Stimulated activated CD4-positive, alpha-beta T cell treated with anti-CD3 and anti-CD28 coated beads, Interleukin-15, amount 100 ng/mL, for 48 hours (primary cell): ENCODE measurements at places on chromosomes 3 and 15.

- DNase-seq, result peak; percentile 80
These were observed 1.4 kb downstream of the FES start for GRCh38 chr15:90885432-90886290.

DNA sequence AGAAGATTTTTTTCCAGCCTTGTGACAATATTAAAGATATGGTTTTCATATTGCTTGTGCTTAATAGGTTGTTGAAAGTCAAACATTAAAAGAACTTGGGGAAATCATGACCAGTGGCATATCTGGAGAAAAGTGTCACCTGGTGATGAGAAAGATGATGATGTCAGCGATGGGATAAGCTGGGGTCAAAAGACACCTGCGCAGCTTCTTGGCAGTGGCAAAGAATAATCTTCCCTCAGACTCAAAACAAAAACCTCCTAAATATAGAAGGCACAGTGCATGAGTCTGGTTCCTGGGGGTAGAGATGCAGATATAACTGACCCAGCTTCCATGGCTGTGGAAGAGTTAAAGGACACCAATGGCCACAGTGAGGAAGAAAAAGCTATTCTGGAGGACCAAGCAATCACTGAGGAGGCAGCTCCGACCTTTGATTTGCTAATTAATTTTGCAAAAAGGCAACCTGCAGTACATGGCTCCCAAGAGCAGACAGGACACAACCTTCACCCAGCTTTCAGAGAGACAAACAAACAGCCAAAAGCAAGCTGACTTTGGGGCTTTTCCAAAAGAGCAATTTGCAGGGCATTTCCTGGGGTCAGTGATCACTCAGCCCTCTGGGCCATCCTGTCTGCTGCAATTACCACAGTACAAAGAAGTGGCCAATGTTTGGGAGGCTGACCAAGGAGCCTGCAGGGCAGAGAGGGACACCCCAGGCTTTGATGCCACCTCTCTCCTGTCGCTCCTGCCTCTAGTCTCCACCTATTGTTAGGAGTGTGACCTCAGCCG is 17.6 kb upstream of the SEMA5B start:
- DNase-seq, result no peak

- DNase-seq, result no peak
These were observed 193.3 kb upstream of the CTDSPL start for GRCh38 chr3:37668431-37668817.

DNA sequence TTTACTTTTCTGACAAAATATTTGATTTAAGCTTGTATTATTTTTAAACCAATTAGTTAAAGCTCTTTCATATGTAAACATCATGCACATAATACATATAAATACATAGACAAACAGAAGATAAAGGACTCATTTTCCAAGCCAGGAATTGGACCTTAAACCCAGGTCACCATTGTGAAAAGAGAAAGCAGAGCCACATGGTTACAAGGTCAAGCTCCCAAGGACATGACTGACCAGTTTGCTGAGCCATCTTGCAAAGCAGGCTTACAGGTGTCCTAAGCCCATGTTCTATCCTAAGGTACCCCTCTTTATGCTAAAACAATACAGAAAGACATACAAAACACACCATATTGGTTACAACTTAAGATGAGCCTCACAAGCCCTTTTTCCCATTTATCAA is 50.5 kb upstream of the DNAJC19 start:
- no peak for DNase-seq

DNA sequence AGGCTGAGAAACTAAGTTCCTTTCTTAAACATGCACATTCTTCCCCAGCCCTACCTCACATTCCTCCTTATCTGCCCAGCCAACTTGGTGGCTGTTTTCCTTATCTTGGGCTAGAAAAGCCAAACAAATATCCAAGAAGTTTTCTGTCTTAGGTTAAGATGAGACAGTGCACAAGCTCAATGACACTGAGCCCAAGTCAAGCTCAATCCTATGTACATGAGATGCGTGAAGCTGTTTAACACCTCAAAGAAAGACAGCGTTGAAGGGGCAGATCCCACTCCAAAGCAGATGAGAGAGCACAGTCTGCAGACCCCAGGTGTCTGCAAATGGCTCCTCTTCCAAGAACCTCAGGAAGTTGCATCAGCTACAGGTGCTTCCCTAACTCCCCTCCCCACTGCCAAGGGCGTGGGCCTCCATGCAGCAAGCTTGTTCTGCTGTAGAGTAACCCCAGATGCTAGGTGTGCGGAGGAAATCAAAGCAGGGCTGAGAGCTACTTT is 16.6 kb downstream of the LRRC2 start:
- no peak for DNase-seq

- DNase-seq, result no peak
These were observed 6.0 kb downstream of the DIPK2A start for GRCh38 chr3:143977341-143978262.

DNA sequence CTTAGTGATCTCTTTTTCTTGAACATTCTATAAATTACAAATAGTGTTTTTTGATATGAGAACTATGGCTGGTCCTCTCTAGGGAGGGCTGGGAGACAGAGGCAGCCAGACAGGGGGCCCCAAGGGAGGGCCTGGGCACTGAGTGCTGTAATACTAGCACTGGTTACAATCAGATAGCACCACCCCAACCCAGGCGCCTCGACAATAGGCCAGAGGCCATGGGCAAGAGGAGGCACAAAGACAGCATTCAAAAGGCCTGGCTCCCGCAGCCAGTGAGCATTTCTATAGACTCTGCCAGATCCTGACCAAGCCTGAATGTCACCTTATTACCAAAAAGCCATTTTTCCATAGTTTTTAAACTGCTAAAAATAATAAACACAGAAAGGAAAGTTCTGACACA is 158.5 kb downstream of the THRB start:
- DNase-seq, result no peak

DNA sequence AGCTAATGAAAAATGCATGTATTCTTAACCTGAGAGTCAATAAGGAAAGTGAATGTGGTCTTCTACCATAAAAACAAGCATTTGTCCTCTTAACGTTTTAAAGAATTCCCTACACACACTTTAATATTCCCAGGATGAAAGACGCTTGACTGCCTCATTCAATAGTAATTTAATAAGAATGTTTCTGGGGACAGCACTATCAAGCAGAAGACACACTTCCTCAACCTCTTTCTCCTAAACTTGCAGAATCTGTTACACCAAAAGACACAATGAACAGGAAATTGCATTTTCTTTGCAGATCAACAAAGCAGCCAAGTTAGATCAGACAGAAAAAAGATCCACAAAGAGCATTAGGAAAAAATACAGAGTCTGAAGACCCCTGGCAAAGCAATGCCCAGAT is 97.7 kb downstream of the PLCH1 start:
- DNase-seq, result no peak

- DNase-seq, result no peak
These were observed 12.3 kb downstream of the ARL13B start for GRCh38 chr3:93992207-93992606.

DNA sequence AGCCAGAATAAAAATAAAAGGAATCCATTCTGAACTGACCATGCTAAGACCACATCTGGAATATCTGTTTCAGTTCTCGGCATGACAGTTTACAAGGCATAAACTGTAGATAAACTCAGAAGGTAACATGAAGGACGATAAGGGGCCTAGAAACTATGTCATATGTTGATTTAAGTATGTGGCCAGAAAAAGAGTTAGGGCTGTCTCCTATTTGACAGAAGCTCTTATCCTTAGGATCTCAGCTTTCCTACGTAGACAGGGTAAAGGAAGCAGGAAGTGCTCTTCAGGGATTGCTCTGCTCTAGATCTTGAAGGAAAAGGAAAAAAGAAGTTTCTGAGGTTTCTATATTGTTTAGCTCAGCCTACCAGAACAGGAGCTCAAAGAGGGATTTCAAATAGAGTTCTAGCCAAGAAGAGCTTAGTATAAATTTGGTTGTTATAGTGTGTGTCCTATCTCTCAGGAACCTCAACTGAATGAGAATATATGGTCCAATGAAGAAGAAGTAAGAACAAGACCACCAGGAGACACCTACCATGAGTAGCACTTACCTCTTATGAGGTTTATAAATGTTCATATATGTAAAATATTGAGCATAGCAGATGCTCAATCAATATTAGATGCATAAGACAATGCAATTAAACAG is 59.2 kb downstream of the TP53BP1 start:
- DNase-seq, result no peak

DNA sequence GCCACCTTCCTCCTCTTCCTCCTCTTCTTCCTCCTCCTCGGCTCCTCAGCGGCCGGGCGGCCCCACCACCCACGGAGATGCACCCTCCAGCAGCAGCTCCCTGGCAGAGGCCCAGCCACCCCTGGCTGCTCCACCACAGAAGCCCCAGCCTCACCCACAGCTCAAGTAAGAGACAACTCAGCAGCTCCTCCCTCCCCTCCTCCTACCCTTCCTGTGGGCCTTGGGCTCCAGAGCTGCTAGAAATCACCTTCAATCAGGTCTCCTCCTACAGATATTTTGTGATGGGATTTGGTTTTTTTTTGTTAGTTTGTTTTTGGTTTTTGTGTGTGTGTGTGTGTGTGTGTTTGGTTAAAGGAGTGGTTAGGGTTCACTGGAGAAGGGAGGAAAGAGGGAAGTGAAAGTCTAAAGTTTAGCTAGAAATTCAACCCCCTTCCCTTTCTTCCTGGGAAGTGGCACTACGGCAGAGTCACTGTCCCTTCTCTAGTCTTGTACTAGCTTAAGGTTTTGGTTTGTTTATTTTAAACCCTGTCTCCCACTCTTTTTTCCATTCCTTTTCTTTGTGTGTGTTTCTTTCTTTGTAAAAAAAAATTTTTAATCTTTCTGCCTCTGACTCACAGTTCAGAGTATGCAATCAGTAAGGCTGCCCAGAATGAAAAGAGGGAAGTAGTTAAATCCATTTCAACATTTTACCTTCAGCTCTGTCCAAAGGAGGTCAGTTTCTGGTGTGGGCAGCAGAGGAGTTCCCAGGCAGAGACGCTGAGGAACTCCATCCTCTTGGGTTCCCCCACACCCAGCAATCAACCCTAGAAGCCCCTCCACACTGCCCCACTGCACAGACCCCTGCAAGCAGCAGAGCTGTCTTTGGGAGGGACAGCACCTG is 29.0 kb upstream of the TIMP4 start:
- peak; percentile 77 for DNase-seq

GRCh38 chr3:15557511-15557946 is 36.0 kb upstream of the COLQ start:
- DNase-seq, result no peak

DNA sequence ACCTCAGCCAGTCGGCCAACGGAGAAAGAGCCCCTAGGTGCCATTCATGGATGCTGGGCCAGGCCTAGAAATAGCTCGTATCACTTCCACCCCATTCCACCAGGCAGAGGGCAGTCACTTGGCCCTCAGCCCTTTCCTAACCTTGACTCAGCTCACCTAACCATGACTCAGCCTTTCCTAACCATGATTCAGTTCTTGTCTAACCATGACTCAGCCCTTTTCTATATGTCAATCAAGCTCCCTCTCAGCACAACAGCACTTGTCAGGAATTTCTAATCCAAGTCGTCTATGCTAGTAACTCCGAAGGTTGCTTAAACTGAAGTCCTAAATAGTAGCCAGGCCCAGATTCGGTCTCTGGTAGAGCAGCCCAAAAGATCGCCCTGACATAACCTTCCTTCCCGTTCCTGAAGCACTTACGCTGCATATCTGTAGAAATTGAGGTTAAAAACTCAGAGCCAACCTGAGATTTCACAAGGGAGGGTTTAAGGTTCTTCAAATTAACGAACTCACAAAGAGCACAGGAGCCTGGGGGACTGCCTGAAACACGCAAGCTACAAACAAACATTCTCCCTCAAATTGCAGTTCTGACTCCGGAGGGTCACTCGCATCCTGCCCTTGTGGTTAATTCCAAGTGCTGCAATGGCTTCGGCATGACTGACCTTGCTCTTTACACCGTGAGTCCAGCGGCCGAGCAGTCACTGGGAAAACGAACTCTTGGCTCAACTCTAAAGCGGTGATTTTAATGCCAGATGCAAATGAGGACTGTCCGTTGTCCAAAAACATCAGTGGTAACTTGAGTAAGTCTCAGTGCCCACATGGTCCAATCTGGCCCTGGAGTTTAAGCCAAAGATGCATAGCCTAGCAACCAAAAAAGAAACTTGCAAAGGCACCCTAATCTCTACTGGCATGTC is 99.9 kb downstream of the ADAMTS17 start:
- DNase-seq, result no peak

DNA sequence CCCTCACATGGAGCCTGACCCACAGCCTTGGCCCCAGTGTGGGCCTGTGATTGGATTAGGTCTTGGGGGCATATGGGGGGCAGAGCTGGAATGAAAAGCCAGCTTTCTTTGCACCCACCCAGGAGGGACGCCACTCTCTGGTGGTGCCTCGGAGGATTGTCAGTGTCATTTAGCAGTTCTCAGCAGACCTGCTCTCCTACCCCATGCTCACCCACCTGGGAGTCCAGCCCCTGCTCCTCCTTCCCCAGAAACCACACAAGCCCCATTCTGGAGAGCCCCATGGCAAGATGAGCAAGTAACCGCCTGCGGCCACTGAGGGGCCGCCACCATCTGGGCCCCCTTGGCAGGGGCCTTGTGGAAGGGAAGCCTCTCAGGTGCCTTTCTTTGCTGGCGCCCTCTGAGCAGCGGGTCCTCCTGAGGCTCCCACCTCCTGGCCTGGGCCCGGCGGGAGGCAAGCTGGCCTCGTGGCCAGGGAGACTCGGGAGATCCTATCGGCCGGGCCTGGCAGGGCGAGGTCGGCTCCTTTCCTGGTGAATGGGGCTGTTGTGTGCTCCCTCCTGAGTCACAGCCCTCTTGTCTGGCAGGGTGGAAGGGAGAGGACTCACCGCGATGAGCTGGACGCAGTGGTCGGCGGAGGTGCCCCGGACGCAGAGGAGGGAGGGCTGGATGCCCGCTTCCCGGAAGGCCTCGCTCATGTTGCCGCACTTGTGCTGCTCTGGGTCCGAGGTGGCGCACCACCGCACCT is 2.3 kb downstream of the MELTF start:
- DNase-seq, result no peak

DNA sequence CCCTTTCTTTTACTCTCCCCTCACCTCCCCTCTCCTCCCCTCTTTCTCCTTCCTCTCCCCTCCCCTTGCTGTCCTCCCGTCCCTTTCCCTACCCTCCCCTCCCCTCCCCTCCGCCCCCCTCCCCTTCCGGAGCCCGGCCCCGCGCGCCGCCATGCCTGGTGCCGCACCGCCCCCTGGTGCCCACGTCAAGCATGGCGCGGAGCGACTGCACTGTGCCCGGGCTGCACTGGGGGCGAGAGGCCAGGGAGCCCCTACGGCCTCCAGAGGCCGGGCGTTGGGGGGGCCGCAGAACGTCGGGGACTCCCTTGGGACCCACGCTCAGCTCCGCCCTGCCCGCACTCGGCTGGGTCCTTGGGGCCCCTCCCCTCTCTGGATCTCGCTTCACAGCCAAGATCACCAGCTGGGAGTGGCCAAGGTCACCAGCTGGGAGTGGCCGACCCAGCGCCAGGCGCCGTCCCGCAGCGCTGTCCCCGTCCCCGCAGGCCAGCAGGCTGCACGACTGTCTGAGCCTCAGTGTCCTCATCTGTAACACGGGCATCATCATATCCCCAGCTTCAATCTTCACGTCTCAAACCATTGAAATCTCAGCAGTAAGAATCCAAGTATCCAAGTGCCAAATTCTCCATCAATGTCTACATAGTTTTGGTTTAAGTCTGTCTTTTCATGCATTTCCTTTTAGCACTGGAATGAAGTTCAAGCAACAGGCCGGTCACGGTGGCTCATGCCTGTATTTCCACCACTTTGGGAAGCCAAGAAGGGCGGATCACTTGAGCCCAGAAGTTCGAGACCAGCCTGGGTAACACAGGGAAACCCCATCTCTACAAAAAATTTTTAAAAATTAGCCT is 42.5 kb downstream of the TPRA1 start:
- DNase-seq, result peak; percentile 56
